Iris pigment epithelial cell (primary cell): ENCODE measurements at places on chromosomes 4 and X.

GRCh38 chr4:8637456-8637984 is 45.0 kb downstream of the CPZ start:
- DNase-seq = no peak

GRCh38 chr4:22196551-22196950 is 248.0 kb upstream of the KCNIP4 start:
- no peak for DNase-seq

GRCh38 chr4:119105605-119106004 is 30.0 kb upstream of the MYOZ2 start:
- DNase-seq = peak; percentile 59

- DNase-seq = peak; percentile 93
These were observed 304.0 kb downstream of the MAPK10 start for GRCh38 chr4:86055898-86056297.

DNA sequence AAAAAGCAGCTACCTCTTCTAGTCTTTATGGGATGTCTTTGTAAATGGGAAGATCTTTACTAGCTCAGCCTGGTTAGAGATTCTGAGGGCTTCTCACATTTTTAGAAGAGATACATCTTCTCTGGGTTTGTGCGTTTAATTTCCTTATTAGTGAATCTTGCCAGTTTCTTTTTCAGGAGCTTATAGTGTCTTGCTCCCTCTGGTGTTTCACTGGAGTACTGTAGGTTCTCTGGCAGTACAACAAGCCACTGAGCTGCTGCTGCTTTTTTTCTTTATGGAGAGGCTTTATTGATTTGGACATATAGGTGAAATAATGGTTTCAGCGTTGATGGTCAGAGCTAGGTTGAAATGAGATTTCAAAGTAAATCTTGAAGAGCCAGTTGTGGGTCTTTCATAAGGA is 82.9 kb downstream of the LAS1L start:
- DNase-seq = peak; percentile 52

DNA sequence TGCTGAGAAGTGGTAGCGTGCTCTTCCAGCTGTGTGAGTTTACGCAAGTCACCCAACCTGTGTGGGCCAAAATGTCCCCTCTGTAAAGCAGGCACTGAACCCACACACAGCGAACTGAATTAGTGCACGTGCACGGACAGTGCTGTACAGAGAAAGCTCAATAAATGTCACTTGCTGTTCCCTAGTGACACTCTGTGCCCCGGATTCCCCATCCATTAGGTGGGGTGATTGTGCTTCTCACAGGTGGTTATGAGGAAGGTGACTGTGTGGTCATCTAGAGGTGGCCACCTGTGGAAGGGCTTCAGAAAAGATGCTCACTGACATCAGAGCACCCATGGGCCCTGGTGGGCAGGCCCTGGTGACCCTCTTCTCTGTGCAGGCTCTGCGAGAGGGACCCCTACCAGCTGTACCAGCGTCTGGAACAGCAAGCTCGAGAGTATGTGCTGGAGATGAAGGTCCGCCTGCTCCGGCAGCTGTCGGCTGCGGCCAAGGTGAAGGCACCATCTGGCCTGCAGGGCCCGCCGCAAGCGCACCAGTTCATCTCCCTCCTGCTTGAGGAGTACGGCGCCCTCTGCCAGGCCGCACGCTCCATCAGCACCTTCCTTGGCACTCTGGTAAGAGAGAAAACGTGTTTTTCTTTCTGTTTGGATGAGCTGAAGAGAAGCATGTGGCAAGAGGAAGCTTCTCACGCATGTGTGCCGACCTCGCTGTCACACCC is 94.3 kb downstream of the FAM193A start:
- no peak for DNase-seq

DNA sequence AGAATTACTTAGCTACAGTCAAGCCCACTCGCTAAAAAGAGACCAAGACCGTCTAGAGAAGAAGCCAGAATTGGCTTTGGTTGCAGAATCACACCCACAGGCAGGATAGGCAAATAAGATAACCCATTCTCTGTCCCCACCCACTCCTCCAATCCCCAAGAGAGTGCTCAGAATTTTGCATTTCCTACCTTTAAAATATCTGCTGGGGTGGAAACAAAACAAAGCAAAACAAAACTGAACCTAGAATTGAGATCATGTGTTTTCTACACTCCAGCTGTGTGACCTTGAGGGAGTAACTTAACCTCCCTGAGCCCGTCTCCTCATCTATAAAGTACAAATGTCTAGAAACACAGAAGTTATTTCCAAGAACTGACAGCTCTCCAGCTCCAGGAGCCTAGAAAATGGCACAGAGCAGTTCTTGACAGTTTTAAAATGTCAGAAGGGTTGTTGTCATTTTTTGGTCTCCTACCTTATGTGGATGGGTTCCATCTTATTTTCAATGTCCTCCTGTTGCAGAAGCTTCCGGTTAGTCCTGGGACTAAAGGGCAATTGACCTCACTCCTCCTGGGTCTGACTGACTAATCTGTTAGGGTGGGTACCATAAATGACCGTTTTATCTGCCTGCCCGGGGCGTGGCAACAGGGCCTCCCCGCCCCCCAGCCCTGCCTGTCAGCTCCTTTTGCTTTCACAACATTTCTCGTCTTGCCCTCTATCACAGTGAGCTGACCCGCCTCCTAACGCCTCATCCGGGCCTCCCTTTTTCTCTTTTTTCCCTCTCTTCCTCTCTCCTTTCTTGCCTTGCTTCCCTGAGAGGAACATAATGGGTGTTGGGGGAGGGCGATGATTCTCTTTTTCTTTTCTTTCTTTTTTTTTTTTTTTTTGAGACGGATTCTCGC is 114.0 kb downstream of the RBM47 start:
- no peak for DNase-seq

GRCh38 chr4:48046059-48046458 is 29.5 kb downstream of the NIPAL1 start:
- DNase-seq = no peak

DNA sequence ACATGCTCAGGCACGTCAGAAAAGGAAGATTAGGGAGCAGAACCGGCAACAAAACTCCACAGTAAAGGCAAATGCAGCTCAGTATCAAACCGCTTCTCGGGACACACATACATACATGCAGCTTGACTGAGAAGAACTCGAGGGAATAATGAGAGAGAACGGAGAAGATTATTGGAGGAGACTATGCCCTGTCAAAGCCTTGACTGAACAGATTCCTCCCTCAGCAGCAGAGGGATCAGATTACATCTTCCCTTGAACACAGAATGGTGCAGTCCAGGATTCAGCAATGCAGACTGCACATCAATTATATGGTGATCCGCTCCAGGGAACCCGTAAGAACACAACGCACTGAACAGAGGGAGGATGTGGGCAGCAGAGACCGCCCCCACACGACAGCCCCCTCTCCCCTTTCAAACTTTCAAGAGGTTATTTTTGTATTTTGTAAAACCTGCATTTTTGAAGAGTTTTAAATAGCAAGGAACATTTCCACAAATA is 183.2 kb downstream of the FBXW7 start:
- peak; percentile 98 for DNase-seq

DNA sequence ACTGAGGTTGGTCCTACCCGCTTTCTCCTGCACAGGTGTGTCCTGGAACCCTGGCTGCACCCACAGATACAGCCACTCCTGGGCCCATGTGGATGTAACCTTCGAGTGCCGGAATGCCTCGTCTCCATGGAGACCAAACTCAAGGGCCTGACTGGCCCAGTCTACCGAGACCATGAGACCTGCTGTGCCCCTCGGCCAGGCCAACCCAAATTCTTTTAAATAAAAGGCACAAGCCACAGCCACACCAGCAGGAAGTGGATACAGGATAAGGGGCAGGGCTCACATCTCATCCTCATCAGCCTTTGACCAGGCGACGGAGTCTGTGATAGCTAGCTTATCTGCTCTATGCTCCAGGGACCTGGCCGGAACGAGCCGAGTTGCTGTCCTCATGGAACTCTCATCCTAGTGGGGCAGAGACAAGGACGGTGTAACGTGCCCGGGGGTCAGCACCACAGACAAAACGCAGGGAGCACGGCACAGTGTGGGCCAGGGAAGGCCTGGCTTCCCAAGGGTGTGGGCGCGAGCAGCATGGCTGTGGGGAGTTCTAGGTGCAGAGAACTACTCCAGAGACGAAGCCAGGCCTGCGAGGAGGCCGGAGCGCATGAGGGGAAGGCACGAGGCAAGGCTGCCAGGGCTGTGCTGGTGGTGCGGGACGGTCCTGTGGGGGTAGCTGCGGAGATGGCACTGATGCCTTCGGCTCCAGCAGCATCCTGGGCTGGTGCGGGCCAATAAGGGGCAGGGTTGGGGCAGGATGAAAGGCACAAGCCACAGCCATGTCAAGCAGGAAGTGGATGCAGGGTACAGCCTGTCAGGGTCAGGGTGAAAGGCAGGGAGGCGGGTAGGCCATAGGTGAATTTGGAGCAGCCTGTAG is 22.7 kb downstream of the NOP14 start:
- DNase-seq = no peak

GRCh38 chr4:168134651-168135050 is 42.3 kb downstream of the ANXA10 start:
- DNase-seq = no peak

GRCh38 chrX:109463784-109464183 is 18.1 kb downstream of the GUCY2F start:
- DNase-seq = no peak

- no peak for DNase-seq
These were observed 6.4 kb downstream of the ACE2 start for GRCh38 chrX:15594371-15594770.

DNA sequence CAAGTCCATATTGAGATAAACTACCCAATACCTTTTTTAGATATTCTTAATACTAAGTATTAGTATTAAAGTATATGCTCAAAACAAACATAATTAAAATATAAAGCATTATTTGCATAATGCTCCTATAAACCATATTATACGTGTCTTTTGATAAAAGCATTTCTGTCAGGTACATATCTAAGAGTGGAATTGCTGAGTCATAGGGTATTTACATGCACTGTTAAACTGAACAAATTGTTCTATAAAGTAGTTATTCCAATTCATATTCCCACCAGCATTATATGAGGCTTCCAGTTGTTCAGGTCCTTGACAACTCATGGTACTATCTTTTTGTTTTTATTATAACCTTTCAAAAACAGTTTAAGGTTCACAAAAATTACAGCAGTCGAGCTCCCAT is 114.2 kb downstream of the FGF16 start:
- peak; percentile 12 for DNase-seq

- DNase-seq = no peak
These were observed 49.7 kb upstream of the TMEM164 start for GRCh38 chrX:109952985-109953905.

- DNase-seq = no peak
These were observed 137.8 kb downstream of the MID1IP1 start for GRCh38 chrX:38939067-38939466.

DNA sequence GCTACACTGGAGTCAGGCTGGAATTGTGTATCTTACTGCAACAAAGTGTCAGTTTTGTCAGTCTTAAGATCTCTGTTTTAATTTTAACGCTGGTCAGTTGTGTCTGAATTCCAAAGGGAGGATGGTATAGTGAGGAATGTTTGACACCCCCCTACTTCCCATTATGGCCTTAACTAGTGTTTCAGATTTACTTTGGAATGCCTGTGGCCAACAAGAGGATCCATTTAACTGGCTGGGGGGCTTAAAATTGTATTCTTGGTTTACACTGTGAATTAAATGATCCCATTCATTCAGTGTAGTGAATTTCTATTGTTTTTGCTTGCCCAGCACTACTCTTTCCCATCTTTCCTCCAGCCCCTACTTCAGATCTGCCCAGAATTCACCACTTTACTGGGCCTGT is 75.8 kb upstream of the IQCM start:
- no peak for DNase-seq

DNA sequence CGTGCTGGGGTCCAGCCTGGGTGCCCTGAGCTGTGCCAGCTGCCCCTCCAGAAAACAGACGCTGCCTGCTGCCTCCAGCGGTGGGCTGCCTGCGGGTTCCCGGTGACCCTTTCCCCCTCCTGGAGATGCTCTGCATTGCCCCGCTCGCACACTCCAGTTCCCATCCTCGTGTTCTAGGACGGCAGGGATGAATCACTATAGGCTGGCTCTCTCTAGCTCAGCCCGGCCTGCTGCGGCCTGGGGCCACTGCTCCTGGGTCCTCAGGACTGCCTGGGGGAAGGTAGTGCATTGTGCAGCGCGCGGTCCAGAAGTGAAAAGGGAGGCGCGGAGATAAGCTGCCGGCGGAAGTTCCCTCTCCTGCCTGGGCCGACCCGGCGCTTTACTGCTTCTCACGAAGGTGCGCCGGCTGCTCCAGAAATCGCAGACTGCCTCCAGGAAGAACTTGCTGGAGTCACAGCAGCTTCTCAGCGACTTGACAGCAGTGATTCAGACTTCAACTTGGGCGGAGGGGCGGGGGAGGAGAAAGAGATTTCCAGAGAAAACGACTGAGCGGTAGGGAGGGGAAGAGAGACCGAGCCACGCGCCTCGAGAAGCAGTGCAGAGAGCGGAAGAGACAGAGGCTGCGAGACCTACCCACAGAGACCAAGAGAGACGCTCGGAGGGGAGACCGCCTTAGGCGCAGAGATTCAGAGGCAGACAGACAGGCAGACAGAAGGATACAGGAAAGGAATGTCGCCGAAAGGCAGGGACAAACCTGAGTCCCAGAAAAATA is 6.7 kb upstream of the MSX1 start:
- peak; percentile 69 for DNase-seq

DNA sequence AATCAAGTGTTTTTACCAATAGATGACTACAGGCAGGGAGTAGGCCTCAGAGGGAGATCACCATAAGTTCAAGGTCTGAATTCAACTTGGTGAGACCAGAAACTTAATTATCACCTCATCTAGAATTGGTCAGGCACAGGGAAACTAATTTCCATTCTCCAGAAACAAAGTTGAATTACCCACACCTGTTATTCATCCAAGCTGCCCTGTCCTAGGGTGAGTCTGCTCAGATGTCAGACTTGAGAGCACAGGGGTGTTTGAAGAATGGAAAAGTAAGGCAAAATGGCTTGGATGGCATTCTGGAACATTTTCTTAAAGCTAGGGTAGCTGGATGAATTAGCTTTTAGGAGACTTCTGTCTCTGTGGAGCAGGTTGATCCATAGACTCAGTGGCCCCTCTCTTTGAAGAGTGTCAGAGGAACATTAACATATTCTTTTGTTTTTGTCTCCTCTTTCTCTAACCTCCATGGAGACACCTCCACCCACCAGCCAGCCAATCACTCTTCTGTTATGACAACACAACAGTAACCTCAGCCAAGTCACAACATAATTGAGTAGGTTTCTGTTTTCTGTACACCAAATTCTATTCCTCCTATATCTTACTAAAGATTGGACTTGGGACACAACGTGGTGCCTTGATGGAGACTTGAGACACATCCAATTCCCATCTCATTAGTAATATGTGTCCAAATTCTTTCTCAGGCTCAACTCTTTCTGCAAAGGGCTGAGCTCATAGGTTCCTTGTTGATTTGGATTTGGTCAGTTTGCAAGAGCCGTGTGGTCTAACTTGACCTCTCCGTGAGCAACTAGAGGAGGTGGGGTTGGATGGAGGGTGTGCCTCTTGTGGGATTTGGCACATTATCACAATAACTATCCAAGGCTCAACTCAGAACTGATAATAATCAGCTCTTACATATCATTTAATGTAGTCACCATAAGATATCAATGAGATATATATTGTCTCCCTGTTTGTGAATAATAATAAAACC is 45.1 kb downstream of the VSIG4 start:
- no peak for DNase-seq

DNA sequence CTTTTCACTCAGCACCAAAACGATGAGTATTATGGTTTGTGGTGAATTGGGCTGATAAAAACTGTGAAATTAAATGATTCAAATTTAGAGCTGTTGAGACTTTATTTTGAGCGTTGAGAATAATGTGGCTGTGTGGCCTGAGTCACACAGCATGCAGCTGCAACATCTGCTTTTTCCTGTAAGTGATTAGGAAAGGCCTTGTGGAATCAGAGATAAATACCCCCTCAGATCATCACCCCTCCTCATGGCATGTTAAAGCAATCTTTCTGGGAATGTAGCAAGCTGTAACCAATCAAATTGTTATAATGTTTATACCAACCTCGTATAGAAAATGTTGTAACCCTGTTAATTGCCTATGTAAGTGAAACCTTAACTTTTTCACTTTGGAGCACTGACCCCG is 90.0 kb upstream of the GRPR start:
- DNase-seq = peak; percentile 18
